ENCODE measurements at places on chromosomes 5 and 9.

- DNase-seq, result peak; percentile 68
These were observed 20.9 kb downstream of the RFK start for GRCh38 chr9:76373173-76373783.

- DNase-seq, result no peak
These were observed 73.5 kb downstream of the LNPEP start for GRCh38 chr5:97009212-97009898.

DNA sequence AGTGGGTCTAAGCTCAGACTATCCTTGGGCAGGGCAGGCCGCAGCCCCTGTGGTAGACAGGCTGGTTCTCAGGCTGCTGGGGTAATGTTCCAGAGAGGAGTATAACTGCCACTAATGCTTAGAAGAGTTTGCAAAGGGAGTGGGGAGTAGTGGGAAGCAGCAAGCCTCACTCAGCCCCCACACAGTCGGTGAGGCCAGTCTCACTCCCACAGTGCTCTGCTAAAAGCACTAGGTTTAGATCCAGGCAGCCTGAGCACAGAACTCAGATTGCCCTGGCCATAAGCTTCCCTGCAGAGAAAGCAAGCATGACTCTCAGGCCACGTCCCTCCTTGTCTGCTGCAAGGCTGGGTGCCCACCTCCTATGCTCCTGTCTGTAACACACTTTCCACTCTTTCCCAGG is 69.4 kb upstream of the HCN1 start:
- no peak for DNase-seq

- no peak for DNase-seq
These were observed 43.4 kb upstream of the TRIM32 start for GRCh38 chr9:116643691-116644090.

- DNase-seq, result no peak
These were observed 14.3 kb downstream of the ZBTB34 start for GRCh38 chr9:126874546-126875314.

DNA sequence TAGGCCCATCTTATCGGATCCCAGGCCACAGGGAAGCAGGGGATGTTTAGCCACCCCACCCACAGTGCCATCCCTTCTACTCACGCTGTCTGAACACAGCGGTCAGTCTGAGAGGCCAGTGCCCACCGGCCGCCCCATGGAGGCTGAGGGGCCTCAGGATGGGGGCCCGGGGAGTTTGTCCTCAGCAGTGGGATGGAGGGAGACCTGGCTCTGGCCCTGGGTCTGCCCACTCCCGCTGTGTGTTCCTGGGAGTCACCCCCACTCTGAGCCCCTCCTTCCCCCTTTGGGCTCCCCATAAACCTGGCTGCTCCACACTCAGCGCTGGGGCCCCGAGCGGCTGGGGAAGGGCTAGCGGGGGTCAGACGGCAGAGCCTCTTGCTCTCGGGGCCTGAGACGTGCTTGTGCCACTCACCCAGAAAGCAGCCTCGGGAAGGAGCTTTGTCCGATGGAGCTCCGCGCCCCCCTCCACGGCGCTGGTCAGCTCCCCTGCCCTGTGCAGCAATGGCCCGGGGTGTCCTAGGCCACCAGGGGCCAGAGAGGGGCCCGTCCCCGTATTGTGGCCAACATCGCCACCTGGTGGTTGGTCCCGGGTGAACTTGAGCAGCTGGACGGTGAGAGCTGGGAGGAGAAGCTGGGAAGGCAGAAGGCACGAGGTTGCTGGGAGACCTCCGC is 10.9 kb upstream of the LAMC3 start:
- peak; percentile 48 for DNase-seq

DNA sequence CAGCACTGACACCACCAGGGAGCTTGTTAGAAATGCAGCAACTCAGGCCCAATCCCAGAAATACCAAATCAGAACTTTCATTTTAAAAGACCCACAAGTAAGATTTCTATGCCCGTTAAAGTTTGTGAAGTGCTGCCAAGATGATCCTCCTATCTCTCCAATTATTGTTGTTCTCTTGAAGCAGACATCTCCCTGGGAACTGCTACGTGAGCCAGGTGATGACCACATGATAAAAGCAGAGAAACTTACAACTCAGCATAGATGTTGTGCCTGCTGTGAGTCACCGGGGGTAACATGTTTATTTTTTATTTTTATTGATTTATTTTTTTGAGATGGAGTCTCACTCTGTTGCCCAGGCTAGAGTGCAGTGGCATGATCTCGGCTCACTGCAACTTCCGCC is 34.4 kb downstream of the GCNT4 start:
- no peak for DNase-seq

GRCh38 chr5:156694598-156694997 is 155.5 kb upstream of the PPP1R2B start:
- no peak for DNase-seq

DNA sequence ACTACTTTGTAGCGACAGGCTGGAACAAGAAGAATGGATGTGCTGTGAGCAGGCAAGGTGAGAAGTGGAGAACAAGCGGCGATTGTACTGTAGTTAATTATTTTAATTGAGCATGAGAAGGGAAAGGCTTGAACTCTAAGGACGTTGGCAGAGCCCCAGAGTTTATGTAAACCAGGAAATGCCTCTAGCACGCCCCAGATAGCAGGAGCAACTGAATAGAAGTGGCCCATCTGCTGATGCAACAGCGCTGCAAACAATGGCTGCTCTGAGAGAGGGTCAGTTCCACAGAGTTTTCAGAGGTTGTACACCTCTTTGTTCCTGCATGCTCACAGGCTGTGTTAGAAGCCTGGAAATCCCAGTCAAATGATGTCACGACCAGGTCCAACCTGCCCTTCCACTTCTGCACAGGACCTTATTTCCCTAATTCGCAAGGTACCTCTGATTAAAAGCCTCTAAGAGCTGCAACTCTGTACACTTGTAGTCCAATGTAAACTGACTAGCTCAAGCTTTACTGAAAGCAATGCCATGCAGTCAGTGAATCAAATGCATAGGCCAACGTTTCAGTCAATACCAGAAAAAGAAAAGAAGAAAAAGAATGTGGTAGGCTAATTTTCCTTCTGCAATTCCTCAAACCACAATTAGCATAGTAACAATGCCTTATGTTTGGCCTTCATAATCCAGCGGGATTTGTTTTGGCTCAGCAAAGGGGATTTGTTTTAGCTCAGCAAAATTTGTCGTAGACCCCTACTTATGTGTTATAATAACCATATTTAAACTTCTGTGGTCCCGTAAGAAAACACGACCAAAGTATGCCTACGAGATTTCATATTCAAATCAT is 119.6 kb upstream of the RETREG1 start:
- DNase-seq, result peak; percentile 95

DNA sequence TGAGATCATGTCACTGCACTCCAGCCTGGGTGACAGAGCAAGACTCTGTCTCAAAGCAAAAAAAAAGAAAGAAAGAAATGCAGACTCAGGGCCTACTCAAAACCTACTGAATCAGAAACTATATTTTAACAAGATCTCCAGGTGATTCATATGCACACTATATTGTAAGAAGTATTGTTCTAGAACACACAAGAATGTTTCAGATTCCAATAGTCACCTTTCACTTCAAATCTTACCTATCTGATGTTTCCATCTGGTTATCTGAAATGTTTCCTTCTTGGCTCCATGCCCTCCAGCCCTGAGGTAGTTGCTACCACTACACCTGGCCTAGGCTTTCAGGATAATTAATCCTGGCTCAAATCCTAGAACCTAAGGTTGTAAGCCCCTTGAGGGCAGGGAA is 36.8 kb upstream of the SNX2 start:
- DNase-seq, result peak; percentile 77

- peak; percentile 29 for DNase-seq
These were observed 30.4 kb downstream of the NUDT12 start for GRCh38 chr5:103532086-103532734.

- peak; percentile 47 for DNase-seq
These were observed 17.1 kb downstream of the RFX3 start for GRCh38 chr9:3508521-3509291.

- DNase-seq, result no peak
These were observed 110.9 kb downstream of the SLC24A2 start for GRCh38 chr9:19677924-19678323.

DNA sequence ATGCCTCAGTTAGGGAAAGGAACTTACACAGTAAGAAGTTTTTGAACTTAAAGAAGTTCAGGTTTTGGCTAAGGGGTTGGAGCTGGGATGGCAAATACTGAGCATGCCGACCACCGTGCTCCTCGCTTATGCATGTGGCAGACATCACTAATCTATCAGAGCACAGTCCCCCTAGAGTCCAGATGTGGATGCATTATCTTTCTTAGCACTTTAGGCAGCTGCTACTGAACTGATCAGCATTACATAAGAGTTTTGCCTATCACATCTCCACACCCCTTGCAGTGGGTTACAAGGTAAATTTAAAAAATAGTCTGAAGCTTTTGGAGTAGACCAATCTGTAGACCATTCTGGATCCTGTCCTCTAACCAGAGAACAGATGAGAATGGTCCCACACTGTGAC is 22.4 kb downstream of the MACIR start:
- DNase-seq, result no peak

DNA sequence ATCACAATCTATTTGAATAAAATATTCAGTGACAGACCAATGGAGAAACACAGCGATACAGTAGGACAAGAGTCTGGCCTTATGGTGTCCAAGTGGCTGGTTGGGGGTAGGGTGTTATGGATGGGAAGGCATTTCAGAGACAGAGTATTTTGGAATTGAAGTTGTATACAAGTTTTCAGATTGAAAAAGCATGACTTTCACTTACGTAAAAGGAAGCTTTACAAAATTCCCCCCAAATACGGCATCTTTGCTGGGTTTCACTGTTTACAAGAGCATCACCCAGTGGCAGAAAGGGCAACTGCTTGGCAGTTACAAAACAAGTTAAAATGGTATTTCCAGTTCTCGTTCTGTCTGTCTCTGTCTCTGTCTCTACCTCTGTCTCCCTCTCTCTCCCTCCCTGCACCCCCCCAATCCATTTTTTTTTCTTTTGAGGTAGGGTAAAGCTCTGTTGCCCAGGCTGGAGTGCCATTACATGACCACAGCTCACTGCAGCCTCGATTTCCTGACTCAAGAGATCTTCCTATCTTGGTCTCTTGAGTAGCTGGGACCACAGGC is 86.2 kb downstream of the PTPN3 start:
- no peak for DNase-seq

DNA sequence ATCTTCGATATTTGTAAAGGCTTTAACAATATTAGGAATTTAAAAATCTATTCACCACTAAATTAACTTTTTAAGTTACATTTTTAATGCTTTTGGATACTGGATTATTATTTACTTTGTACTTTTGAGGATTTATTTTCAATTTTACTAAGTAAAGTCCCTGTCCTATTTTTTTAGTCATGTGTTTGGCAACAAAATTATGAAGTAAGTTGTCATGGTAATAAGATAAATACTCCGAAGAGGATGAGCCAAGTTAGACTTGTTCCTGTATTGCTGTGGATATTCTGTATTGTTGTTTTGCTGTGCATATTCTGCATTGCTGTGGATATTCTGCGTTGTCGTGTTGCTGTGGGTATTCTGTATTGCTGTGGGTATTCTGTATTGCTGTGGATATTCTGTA is 210.1 kb downstream of the MTRR start:
- no peak for DNase-seq

GRCh38 chr9:7164440-7165330 is 406.9 kb downstream of the KDM4C start:
- no peak for DNase-seq

DNA sequence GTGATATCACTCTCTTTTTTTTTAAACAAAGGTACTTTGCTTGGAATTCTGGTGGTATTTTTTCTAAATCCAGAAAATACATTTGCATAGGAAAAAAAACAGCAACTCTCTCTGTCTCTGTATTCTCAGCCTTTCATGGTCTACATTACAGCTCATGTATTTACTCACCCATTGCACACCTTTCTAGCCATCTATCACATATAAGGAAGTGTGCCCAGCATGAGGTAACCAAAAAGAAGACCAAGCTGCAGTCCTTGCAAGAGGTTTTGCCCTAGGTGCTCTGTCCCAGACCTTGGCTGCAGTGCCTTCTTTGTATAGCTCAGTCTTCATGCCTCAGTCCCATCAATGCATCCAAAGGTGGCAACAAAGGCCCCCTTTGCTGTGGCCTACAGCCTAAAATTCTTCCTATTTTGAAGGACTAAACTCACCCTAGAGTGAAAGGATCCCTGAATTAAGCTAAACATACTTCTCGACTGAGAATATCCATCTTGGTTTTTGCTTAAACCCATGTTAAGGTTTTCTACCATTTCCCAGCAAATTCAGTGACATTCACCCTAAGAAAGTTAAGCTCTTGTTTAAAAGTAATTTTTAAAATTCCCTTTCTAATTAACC is 446.4 kb downstream of the KIF4B start:
- DNase-seq, result no peak

DNA sequence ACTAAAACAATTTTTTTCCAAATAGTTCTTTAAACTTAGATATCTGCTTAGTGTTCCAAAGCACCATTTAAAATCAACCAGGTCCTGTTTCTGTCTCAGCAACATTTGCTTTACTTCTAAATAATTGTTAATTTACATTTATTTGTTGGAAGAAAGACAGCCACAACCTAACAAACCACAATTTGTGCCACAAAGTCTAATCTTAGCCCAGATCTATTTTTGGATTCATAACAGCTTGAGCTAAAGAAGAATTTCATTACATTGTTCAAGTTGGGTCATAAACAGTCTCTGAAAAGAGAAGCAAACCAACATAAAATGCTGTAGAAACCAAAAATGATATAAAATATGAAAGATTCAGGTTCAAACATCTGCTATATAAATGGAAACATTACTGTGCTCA is 24.4 kb downstream of the MLLT3 start:
- DNase-seq, result no peak

DNA sequence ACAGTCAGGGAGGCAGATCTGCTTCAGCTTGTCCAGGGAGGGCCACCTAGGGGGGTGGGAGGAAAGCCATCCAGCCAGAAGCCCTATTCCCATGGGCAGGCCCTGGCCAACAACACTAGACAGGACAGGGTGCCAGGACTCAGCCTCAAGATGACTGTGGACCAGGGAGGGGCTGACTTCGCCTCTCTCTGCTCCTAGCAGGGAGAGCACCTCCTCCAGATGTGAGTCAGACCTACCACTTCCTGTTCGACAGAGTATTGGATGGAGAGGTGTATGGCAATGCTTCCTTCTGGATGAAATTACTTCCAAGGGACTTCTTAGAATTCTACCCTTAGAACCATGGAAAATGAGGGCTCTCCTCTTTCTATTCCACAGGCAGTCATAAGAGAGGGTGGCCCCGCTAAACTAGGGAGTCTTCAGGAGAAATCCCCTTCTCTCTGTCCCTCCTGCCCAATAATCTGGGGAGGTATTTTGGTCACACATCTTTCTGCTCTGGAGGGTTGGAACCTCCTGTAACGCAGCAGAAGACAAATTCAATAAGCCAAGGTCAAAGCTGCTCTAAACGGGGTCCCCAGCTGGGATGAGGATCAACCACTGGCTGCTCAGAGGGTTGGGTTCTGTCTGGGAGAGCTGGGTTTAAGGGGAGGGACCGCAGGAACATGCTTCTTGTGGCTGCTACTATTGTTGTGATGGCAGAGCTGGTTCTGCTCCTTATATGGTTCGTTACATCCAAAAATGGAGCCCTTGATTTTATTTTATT is 23.2 kb upstream of the RCL1 start:
- DNase-seq, result peak; percentile 73

DNA sequence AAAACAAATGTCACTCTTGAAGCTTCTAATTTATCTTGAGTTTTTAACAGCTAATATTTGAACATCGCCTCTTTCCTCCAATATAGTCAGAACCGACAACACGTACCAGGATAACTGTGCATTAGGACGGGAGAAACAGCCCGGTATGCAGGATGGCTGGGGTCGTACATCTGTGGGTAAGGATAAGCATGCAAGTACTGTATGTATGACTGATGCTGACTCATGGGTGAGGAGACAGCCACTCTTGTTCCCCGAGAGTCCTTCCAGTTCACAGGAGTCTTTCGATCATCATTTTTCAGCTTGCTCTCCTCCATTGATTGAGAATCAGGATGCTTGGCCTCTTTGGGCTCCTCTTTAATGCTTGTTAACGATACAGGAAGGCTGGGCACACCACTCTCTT is 102.3 kb downstream of the ZNF608 start:
- no peak for DNase-seq
